ENCODE measurements at places on chromosomes 4 and X. TPM values are rescaled to one million over a fixed set of nuclear protein-coding genes. Genes with fewer than 3 reads are reported as not detected.

DNA sequence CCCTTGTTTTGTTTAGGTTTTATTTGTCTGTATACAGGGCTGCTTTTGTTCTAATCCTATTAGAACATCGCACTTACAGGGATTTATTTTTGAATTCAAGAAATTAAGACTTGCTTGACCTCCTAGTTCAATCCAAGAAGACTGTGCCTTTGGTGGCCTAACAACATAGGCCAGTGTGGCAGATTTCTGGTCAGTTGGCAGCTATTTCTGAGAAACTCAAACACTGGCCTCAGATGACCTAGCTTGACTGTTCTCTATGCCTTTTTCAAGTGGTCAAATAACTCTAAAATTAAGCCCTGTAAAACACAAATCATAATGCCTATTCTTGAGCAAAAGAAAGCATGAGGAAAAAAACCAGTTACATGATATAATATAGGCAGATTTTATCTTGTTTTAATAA, 89.3 kb upstream of the GPR34 start:
- no peak for DNase-seq

DNA sequence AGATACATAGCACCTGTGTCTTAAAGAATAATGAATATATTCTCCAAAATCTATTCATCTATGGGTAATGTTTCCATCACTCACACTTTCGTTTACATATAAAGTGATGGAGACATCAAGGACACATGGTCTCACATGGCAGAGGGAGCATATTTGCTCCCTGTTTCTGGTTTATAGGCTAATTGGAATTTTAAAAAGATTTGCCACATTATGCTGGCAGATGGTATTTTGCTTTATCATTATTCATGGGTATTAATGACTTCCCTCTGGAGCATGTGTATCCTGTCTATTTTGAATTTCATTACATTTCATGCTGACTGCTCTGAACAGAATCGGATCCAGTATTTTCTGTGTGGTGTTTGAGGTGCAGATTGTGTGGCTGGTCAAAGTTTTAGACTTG, 79.0 kb downstream of the PDGFRA start:
- no peak for DNase-seq

GRCh38 chr4:150598909-150599308, 17.0 kb downstream of the MAB21L2 start:
- no peak for DNase-seq

GRCh38 chrX:154516656-154517100, 646 bp upstream of the FAM3A start:
- no peak for DNase-seq

DNA sequence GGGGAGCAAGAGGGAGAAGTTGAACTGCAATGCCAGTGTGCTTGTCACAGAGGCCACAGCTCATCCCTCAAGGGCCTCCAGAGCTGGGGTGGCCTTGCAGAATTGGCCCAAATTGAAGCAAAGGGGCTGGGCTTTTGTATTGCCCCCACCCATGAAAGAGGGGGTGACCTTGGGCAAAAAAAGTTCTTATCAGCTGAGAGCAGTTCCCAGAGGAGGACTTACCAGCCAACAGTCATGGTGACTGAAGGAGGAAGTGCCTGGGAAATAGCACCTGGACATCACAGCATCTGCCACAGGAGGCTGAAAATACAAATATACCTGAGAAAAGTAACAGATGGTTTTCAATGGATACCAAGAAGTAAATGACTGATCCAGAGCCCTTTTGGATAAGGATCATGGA, 262.4 kb downstream of the MID1IP1 start:
- DNase-seq = no peak

DNA sequence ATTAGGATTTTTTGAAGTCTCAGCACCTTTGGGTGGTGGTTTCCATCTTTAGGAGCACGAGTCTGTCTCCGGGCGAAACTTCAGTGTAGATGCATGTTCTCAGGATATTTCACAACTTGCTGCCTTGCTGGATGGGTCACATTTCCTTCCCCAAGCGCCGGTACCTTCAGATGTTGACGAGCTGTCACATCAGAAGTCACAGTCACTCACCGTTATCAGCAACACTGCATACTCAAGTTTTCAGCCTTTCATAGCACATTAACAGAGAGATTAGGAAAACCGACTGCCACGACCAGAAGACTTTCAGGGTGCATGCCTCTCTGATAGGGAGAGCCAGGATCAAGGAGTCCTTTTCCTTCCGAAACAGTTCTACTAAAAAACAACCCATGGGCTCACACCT, 77.8 kb downstream of the SHROOM2 start:
- no peak for DNase-seq

GRCh38 chrX:78476701-78477100, 149.3 kb upstream of the CYSLTR1 start:
- DNase-seq = no peak

GRCh38 chr4:11218692-11219091, 210.0 kb downstream of the HS3ST1 start:
- DNase-seq = no peak

GRCh38 chrX:152917656-152918579, 20.1 kb downstream of the ZNF185 start:
- DNase-seq = no peak

DNA sequence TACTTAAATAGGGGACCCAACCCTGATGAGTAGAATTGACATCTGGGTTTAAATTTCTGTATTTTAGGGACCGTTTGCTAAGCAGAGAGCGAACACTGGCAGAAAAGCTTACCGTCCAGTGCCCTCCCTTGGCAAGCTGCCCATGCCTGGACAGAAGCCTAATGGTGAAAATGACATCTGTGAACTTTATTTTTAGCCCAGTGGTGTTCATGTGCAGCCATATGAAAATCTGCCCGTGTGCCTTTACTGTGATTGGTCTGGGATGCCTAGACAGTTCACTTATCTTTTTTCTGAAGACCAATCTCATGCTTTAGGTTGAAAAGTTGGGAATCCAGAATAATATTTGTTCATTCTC, 1.1 kb downstream of the STBD1 start:
- DNase-seq = no peak

DNA sequence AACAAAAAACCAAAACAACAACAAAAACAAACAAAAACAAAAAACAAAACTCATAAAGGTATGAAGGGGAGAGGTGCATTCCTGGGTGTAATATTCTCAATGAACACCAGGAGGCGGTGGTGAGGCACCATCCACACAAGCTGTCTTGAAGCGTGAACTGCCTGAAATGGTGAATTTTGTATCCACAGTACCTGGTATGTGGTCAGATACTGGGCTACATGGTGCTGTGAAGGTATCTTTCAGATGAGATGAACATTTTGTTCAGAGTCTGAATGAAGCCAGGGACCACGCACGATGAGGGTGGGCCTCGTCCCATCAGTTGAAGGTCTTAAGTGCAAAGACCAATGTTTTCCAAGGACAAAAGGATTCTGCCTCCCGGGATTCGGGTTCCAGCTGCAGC, 58.5 kb downstream of the ASMT start:
- no peak for DNase-seq

DNA sequence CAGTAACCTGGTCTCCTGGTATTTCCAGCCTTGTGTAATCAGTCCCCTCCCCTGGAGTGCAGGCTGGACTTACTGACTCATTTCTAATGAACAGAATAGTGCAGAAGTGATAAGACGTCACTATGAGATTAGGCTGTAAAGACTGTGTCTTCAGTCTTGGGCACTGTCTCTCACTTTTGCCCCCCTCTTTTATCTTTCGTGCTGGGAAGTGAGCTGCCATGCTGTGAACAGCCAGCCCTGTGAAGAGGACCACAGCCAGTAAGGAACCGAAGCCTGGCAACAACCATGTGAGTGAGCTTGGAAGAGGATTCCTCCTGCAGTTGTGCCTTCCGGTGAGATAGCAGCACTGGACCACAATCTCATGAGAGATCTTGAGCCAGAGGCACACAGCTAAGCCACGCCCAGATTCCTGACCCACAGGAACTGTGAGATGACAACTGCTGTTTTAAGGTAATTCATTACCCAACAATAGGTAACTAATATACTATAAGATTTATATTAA, 67.5 kb upstream of the GPR34 start:
- DNase-seq = no peak

- no peak for DNase-seq
These were observed 25.2 kb upstream of the G3BP2 start for GRCh38 chr4:75698162-75698962.

DNA sequence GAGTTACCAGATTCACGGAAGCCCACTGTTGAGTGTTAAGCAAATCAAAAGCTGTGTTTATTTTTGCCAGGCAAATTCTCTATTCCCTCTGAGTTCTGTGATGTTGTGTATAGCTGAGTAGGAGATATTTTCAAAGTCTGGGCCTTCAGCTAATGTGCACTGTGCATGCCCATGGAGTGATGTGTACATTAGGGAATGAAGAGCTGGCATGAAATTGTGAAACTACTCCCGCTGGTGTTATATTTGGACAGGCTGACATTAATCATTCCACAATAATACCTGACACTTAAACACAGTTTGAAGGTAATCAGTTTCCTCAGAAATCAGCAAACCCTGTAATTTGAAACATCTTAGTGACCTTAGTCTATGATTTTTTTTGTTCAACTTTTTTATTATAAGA, 88.1 kb upstream of the MBNL3 start:
- no peak for DNase-seq

DNA sequence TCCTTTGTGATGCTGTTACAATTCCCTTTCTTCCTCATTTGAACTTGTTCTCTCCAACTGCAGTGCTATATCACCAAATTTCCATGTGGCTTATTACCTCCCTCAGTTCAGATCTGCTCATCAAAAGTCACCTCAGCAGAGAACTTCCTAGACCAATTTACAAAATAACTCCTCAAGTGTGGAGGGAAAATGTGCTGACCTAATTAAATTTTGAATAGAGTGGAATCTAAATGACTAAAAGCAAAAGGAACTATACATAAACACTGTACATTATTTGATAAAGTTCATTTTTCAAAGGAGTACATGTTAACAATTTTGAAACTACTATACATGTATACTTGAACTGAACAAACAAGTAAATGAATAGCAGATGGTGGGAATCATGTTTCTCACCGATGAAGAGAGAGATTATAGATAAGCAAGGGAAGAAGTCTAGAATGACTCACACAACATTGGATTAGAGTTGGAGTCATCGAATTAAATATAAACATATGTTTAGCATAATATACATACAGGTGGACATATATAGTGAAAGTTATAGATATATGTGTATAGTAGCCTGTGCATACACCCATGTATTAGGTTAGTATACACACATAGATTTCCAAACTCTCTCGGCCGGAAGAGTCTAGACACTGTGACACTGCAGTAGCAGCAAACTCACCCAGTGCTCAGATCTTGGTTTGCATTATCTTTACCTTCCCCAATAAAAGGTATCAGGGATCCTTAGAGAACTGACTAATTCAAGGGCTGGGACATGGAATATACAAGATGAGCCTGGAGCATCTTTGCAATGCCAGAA, 318.7 kb downstream of the PCDH18 start:
- DNase-seq = no peak

GRCh38 chr4:83852085-83852451, 316.2 kb downstream of the GPAT3 start:
- no peak for DNase-seq

GRCh38 chr4:155769090-155769489, 10.3 kb downstream of the GUCY1B1 start:
- no peak for DNase-seq

- peak; percentile 77 for DNase-seq
These were observed 3.8 kb upstream of the GUCY2F start for GRCh38 chrX:109485470-109486340.

- no peak for DNase-seq
These were observed 22.4 kb downstream of the RAB40AL start for GRCh38 chrX:102959471-102959870.

DNA sequence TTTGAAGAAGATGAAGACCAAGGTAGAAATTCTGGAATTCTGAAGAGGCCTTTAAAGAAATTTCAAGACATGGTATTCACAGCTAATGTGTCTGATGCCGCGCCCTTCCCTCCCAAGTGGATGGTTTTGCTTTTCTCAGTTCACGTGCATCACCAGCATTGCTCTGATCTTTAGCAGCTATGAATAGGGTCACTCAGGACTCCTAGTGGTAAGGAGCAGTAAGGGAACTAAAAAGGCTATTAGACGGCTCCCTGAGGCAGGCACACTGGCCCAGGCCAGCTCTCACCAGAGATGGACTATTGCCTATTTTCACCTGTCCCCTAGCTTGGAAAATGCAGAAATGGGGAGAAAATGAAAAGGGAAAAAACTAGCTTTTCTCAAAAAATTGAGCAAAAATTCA, 447.5 kb upstream of the RASGEF1B start:
- peak; percentile 21 for DNase-seq

- no peak for DNase-seq
These were observed 290.6 kb upstream of the TAPT1 start for GRCh38 chr4:16516796-16517439.

- DNase-seq = no peak
These were observed 21.6 kb downstream of the GAK start for GRCh38 chr4:910366-911091.

DNA sequence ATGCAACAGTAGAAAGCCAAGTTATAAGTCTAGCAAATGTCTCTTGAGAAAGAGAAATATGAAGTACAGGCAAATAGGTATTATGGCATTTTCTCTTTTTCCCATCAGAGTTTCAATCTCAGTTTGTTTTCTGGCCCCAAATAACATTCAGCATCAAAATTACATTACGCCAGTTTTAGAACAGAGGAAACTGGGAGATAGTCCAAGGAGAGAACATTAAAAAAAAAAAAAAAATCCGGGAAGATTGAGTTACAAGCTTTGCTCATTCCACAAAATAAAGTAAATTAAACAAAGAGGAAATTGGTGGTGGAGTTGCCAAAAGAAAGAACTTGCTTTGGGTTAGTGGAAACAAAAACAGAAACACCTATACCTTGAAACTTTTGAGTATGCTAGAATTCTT, 50.4 kb upstream of the IL13RA2 start:
- no peak for DNase-seq

AFF1 gene
- total RNA-seq = 44.4 TPM

RAI2 gene
- total RNA-seq = under 0.01 TPM

FOXR2 gene
- total RNA-seq = not detected

CXCR3 gene
- 0.27 TPM for total RNA-seq

KIAA1210 gene
- not detected for total RNA-seq

ZNF275 gene
- 9.4 TPM for total RNA-seq

PNMA5 gene
- total RNA-seq = not detected

HMX1 gene
- not detected for total RNA-seq

MTTP gene
- under 0.01 TPM for total RNA-seq

SRPX2 gene
- not detected for total RNA-seq

SPATA18 gene
- total RNA-seq = under 0.01 TPM

ZNF674 gene
- 3.2 TPM for total RNA-seq

Measured in hematopoietic multipotent progenitor cell (in vitro differentiated cells).